ENCODE measurements at places on chromosomes 2 and 18.

- peak; percentile 88 for DNase-seq
Observed at GRCh38 chr2:42101206-42102023, 53.6 kb downstream of the PKDCC start.

DNA sequence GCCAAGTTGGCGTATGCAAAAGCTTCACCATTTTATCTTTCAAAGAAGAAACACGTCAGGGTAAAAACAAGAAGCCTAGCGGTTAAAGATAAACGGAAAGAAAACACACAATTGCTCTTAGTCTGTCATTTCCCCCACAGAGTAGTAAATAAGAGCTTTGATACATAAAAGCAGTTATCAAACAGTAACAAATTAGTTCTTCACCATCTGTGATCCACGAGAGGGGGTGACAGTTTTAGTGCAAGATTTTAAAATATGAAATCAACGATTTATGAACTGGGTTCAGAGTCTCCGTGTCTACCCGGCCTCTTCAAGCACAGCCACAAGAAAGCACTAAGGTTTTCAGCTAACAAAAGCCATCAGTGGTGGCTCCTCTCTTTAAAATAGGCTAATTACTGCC, 703.9 kb upstream of the ID2 start:
- no peak for DNase-seq

GRCh38 chr2:39671604-39672003, 5.9 kb downstream of the TMEM178A start:
- no peak for DNase-seq

DNA sequence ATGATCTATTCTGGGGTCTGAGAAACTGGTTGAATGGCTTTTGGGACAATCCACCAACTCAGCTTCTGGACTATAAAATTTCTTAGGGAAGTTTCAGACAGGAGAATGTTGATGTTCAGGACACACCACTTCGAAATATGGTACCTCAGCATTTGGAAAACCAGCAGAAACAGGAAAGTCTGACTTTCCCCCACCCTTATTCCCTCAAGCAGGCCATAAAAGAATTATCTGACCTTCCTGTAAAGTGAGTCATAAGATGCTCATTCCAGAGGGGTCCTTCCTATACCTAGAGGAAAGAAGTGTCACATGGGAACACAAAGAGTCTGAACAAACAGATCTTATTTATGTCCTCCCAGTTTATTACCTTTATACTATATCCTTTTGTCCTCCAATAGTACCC, 415.0 kb downstream of the CPS1 start:
- DNase-seq, result no peak

GRCh38 chr2:166091439-166091838, 36.4 kb downstream of the SCN1A start:
- DNase-seq, result no peak

GRCh38 chr2:19358242-19359020, at the start of gene OSR1:
OSR1 (minus strand) TSS chr2:19358623; CDS start chr2:19353805, 4,818 bp downstream.
- DNase-seq, result peak; percentile 84

GRCh38 chr18:58805467-58806187, 59.0 kb upstream of the ZNF532 start:
- no peak for DNase-seq

Measured in fibroblast of skin of back (primary cell).